ENCODE measurements at places on chromosomes 16 and 17.

- DNase-seq = no peak
Observed at GRCh38 chr17:62696726-62697490, 69.4 kb downstream of the MRC2 start.

GRCh38 chr17:19322861-19323260 lies 39.7 kb downstream of the B9D1 start:
- DNase-seq = no peak

GRCh38 chr16:17529982-17530760 lies 59.4 kb upstream of the XYLT1 start:
- DNase-seq = peak; percentile 59

DNA sequence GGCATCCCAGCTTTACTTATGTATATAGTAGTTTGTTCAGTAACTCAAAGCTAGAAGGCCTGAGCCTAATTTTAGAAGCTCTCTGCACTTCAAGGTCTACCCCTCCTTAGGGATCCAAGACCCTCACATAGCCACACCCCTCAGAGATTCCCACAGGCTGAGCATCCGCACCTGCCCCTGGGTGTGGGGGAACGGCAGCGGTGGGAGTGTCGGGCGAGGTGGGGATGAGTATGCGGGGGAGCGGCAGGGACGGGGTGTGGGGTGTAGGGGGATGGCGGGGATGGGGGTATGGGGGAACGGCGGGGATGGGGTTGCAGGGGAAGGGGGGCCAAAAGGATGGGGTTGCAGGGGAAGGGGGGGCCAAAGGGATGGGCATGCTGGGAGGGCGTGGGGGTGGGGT lies 24.9 kb upstream of the BEAN1 start:
- DNase-seq = no peak

DNA sequence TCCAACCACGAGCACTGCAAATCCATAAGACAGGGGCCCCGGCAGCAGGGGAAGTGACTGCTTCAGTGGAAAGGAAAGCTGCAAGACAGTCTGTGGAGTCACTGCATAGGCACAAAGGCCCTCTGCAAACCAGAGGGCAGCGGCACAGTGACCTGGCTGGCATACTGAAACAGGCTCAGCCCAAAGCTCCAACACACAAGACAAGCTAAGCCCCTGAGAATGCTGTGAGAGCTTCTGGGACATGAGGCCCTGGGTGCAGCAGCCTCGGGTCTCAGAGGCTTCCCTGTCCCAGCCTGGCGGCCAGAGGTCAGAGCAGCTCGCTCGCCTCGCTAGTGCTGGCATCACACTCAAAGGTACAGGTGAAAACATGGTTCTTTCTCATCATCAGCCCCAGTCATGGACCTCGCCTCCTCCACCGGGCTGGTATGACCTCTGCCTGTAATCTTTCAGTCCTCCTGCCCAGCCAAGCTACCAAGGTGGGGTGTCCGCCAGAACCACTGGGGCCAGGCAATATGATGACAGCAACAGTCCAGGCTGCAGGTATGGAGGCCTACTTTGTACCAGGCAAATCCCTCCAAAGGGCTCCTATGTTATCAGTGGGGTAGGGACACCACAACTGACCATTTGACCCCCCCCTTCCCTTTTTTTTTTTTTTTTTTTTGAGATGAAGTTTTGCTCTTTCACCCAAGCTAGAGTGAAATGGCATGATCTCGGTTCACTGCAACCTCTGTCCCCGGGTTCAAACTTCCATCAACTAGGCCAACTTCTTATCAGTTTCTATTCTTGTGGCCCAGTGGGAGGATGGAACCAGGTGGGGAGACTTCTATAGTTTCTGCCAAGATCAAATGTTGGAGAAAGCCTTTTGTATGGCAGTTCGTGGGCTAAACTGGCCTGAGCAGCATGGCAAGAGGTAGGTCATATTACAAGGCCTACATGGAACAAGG lies 19.2 kb downstream of the ST3GAL2 start:
- no peak for DNase-seq

- DNase-seq = no peak
Observed at GRCh38 chr17:15952916-15953790, 8.2 kb downstream of the ADORA2B start.

- DNase-seq = no peak
Observed at GRCh38 chr17:80035687-80035936, at the start of gene TBC1D16. Gene TBC1D16 (minus strand): TSS chr17:80035872. CDS start chr17:80013547, 22,325 bp downstream.

DNA sequence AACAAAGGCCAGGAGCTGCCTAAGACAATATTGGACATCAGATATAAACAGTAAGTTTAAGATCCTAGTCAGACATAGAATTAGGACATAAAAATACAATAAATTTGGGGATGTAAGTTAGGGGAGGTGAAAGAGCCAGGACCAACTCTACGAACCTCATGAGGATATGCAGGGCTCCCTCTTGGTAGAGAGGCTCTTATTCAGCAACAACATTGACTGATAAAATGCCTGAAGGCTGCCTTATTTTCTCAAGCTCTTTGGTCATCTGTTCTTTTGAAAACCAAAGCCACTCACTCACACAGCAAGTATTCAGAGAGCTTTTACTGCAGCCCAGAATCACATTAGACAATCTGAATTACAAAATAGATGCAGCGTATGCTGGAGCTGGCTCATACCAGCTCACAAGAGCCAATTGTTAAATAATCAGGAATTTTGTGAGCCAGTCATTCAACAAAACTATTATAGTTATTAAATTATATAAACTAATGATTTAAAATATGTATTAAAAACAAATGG lies 108.6 kb upstream of the CLEC3A start:
- DNase-seq = no peak

DNA sequence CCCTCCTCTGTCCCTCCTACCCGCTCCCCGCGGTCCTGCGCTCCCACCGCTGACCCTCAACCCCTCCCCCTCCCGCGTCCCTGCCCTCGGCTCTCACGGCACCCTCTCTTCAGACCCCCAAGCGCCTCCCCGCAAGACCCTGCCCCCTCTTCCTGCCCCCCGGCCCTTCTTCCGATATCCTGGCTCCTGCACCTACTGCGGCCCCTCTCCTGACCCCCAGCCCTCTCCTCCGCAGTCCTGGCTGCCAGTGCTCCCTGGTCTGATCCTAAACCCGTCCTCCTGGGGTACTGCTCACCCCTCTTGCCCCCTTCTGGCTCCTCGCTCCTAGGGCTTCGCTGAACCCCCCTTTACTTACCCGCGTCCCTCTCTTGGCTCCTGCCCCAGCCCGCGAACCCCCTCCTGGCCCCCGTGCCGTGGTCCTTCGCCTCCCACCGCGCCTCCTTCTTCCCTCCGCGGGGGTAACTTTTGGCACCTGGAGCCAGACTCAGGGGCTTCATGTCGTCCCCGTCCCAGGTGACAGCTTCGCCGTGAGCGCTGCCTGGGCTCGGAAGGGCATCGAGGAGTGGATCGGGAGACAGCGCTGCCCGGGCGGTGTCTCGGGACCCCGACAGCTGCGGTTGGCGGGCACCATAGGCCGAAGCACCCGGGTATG lies 839 bp downstream of the NKD1 start:
- DNase-seq = no peak

- peak; percentile 98 for DNase-seq
Observed at GRCh38 chr17:50541716-50542688, 5.0 kb upstream of the SPATA20 start.

GRCh38 chr17:30165147-30165546 lies 48.5 kb downstream of the NSRP1 start:
- no peak for DNase-seq

DNA sequence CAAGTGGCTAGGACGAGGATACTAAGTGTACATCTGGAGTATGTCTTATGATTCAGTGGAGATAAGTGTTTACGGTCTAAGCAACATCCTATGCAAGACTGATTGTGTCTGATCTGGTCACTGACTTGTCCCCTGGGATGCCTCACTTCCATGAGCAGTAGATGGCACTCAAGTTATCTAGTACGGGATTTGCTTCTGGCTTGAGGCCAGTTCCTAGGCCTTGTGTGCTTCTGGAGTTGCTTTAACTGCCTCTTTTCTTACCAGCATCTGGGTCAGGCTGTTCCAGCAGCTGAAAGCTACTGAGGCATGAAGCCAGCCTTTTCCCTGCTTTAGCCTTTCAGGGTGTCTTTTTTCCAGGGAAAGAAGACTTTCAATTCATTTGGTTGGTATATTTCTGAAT lies 23.0 kb downstream of the SUPT6H start:
- no peak for DNase-seq

DNA sequence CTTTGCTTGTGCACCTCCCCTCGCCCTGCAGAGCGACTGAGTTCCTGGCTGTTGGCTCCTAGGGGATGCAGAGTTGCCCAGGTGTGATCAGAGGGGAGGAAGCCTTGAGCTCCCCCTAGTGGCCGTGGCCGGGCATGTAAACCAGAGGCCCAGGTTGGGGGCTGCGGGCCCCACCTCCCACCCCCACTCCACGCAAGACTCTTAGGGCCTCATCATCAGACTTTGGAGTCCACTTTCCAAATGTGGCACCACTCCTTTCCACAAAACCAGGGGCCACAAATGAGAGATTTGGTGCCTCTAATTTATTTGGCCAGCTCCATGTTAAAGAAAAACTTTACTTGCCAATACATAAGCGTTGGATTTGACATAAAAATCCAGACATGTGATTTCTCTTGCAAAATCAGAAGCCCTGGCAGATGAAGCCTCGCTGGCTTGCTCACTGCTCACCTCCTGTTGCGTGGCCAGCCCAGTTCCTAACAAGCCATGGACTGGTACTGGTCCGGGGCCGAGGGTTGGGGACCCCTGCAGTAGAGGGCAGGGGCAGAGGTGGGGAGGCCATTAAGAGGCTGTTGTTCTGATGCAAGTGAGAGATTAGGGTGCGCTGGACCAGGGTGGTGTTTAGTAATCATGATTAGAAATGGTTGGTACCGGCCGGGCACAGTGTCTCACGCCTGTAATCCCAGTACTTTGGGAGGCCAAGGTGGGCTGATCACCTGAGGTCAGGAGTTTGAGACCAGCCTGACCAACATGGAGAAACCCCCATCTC lies 28.7 kb upstream of the GAS7 start:
- peak; percentile 82 for DNase-seq

GRCh38 chr17:58534901-58535421 lies 20.5 kb upstream of the MTMR4 start:
- DNase-seq = no peak

DNA sequence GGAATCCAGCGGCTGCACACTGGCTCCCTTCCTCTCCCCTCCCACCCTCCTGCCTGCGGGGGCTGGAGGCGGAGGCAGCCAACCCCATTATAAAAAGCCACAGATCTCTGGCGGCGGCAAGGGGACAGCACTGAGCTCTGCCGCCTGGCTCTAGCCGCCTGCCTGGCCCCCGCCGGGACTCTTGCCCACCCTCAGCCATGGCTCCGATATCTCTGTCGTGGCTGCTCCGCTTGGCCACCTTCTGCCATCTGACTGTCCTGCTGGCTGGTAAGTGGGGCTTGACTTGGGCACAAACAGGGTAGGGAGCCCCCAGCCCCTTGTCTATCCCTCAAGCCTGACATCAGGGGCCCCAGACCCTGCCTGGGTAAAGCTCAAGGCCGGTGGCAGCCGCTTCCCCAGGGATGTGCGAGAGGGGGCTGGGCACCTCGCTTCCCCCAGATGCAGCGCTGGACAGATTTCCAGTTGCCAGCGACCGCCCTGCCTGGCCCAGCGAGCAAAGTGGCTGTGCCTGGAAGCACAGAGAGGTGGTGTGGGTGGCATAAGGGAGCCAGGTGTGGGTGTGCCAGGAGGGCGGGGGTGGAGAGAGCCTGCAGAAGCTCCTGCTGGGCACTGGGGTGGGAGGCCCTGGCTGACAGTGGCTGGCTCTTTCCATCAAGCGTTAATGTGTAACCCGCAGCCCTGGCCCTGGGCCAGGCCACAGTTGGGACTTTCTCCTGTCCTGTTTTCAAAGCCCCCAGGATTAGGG lies at the start of gene CX3CL1:
Gene CX3CL1 (plus strand): TSS at position 119 of the 745 bp plus-strand sequence. CDS start 79 bp downstream, at position 198.
- no peak for DNase-seq

- no peak for DNase-seq
Observed at GRCh38 chr16:49050607-49051006, 231.0 kb downstream of the CBLN1 start.

- DNase-seq = no peak
Observed at GRCh38 chr17:4582101-4582501, 2.2 kb upstream of the SMTNL2 start.

- no peak for DNase-seq
Observed at GRCh38 chr17:6755281-6755680, 565 bp upstream of the XAF1 start.

DNA sequence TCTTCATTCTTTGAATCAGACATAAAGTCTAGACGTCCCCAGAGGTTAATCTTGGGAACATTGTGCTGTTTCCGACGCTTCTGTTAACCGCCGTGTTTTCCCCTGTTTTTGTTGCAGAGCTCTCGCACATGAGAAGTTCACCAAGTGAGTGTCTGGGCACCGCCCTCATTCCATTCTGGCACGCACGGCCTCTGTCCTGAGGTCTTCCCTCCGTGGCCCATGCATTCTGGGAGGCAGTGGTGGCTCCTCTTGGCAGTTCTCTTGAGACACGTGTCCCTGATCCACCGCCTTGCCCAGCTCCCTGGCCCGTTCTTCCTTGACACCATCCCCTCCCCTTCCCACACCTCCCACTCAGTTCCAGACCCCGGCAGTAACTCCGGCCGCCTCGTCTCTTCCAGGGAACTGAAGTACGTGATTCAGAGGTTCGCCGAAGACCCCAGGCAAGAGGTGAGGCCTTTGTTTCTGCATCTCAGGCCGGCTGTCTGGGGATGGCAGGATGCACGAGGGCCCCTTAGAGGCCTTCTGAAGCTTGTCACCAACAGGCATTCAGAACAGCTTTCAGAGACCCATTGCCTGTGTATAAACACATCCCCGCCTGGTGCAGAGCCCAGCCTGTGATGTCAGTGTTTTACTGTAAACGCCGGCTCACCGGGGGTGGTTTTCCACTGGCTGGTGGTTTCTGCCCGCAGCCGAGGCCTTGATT lies 85.9 kb upstream of the PLCG2 start:
- no peak for DNase-seq

GRCh38 chr17:74619077-74619673 lies 4.4 kb downstream of the CD300E start:
- DNase-seq = no peak
